NCI-H345 (cell line): ENCODE measurements at places on chromosomes 1 and 21.
A peak's percentile ranks its signal among the peaks of the same experiment; 100 is the strongest.

- peak; percentile 28 for DNase-seq
Observed at GRCh38 chr1:7256526-7256925, 471.3 kb downstream of the CAMTA1 start.

DNA sequence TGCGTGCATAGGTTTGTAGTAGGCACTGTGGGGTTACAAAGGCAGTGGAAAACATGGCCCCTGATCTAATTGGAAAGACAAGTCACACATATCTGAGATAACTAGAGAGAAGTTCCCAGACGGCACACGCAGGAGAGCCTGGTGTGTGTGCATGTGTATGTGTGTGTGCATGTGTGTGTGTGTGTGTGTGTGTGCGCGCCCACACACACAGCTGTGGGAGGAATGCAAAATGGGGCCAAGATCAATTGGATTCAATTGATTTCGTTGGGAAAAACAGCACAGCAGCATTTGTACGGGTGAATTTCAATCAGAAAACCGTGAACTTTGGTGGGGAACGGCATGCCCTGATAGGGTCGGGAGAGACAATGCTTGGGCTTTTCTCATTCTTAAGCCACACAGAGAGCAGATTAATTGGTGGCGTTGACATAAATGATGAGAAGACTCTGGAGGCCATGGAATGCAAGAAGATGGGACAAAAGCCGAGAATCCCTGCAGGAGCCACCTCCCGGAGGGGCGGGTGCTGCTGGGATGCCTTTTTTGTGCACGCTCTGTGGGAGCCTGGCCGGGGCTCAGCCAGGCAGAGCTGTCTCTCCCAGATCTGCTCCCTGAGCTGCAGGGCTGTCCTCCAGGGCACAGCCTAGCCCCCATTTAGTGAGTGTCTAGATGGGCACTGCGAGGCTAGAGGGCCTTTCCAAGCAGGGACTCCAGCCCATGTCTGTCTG lies 322.0 kb downstream of the CAMTA1 start:
- no peak for DNase-seq

GRCh38 chr21:42781150-42781970 lies 98.0 kb downstream of the WDR4 start:
- DNase-seq: peak; percentile 58

GRCh38 chr1:109111386-109112055 lies 2.4 kb upstream of the ELAPOR1 start:
- DNase-seq: no peak

- peak; percentile 62 for DNase-seq
Observed at GRCh38 chr1:46284597-46285564, 18.5 kb downstream of the LRRC41 start.

- DNase-seq: no peak
Observed at GRCh38 chr1:241944300-241944699, 13.3 kb upstream of the BECN2 start.

- no peak for DNase-seq
Observed at GRCh38 chr1:86183810-86184209, 27.2 kb upstream of the COL24A1 start.

DNA sequence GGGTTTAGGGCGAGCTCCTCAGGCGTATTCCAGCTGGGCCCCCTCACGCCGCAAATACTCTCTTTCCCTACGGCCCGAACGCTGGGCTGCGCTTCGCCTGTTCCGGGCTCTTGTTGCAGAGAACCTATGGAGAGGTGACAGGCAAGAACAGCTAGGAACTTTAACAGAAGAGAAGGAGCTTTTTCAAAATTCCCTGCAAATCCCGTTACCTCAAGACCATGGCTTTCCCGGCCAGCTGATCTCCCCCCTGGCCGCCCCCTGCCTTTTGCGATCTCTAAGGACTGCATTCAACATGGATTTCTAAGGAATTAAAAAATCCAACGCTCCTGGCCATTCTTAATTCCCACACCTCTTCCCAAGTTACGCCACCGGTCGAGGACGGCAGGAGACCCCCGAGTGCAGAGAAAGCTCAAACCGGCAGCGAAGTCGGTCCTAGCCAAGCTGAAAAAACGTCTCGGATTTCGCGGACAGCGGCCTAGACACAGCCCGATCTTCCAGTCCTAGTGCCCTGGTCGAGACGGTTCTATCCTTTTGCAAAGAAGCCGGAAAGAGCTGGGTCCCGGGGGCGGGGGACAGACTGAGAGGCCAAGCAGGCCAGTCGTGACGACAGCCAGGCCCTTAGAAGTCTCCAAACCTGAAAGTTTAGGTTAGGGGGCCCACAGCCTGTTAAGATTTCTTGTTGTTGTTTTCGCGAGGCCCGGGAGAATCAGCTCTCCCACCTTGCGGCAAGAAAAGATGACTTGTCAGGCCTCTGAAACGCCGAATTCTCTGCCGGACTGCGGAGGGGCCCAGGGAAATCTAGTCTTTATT lies 1.1 kb upstream of the TBX15 start:
- DNase-seq: no peak

DNA sequence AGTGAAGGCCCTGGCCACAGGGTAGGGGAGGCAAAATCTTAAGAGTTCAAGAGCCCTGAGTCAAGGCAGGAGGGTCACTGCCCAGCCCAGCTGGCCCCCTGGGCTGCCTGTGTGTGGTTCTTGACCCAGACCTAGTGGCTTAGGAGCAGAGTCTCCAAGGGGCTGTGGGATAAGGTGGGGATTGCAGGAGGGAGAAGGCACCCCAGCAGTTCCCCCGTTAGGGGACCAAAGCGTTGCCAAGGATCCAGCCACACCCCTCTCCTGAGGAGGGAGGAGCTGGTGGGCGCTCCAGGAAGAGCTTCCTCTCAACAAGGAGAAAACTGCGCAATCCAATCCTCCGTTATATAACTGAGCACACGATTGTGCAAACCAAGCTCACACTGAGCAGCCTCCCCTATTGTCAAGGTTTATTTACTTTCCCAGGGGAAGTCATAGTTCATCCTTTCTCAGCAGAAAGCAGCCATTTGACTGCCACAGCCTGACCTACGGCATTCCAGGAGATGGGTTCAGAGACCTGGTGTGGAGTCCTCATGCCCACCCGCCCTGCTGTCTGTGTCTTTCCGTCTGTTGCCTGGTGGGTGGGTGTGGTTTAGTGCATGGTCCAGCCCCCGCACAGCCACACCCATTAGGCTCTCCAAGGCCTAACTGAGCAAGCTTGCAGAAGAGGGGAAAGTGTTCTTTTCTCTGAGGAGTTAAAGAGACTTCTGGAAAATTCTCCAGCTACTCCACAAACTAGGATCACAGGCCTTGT lies 3.5 kb downstream of the EPHX1 start:
- DNase-seq: peak; percentile 74

GRCh38 chr1:230696722-230697437 lies 17.0 kb downstream of the AGT start:
- no peak for DNase-seq

- DNase-seq: no peak
Observed at GRCh38 chr21:33964706-33965325, 49.2 kb upstream of the ATP5PO start.

DNA sequence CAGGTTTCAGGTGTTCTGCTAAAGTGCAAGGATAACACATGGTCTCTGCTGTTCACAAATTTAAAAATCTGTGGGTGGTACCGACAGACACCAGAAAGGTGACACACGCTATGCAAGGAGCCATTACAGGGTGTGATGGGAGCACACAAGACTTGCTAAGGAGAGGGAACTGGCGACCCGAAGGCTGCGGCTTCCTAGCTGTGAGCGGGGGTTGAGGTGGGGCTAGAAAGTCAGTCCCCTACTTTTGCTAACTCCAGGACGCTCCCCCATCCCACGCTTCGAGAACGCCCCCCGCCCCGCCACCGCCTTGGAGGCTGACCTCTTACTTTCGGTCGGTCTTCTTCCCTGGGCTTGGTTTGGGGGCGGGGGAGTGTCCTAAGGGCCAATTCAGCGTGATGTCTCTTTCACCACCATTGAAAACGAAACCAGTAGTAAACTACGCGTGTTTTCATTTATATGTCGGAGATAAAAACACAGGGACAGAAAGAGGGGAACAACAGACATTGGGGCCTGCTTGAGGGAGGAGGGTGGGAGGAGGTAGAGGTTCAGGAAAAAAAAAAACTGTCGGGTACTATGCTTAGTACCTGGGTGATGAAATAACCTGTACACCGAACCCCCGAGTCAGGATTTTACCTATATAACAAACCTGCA lies 1.1 kb downstream of the CKS1B start:
- DNase-seq: peak; percentile 57

DNA sequence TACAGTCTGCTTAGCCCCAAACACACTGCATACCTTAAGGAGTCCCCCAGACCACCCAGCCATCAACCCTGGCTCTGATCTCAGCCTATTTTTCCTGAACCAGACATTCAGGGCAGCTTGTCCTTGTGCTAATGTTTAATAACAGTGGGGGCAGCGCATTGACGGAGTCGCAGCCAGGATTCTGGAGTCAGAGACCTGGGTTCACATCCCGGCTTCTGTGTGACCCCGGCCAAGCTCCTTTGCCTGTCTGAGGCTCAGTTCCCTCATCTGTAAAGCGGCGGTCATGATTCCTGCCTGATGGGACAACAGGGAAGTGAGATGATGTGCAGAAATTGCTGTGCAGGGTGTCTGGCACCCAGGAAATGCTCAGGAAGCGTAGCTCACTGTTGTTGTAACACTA lies 63.1 kb downstream of the MATN1 start:
- DNase-seq: no peak

GRCh38 chr1:11147197-11147770 lies 41.9 kb upstream of the ANGPTL7 start:
- no peak for DNase-seq

- no peak for DNase-seq
Observed at GRCh38 chr1:167465018-167465417, 53.3 kb downstream of the CD247 start.

DNA sequence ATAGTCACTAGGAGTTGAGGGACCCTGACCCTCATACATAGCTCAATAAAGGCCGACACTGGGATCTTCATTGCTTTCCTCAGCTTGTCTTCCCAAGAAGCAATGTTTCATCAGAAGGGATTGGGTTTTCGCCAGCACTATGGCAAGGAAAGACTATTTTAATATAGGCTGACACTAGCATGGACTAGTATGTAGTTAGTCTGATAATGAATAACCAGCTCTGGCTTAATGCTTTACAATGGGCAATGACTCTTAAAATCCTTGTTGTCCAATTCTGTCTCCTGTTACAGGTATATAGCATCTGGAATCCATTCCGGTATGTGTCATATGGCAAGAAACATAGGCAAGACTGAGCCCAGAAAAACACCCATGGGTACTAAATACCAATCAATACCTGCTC lies 15.3 kb upstream of the SYT2 start:
- DNase-seq: no peak

- no peak for DNase-seq
Observed at GRCh38 chr1:245962453-245962852, 544.6 kb downstream of the SMYD3 start.

DNA sequence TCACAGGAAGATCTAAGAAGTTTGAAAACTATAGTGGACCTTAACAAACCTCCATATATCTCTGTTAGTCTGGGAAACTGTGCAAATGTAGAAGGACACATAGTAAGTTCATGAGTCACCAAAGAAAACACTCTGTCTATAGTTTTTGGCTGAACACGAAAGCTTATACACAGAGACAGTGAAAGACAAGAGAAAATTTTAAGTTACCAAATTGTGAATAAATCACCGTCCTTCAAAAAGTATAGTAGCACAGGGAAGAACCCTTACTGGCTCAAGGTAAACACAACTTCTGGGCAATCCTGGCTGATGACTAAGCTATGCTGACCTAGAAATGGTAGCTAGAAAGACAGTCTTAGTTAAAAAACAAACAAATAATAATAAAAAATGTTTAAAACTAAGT lies 1057.9 kb downstream of the AMY1C start:
- no peak for DNase-seq

GRCh38 chr1:53754484-53755312 lies 15.7 kb upstream of the GLIS1 start:
- peak; percentile 25 for DNase-seq

GRCh38 chr1:41255978-41256377 lies 13.9 kb upstream of the SCMH1 start:
- no peak for DNase-seq

- DNase-seq: no peak
Observed at GRCh38 chr1:74053407-74053806, 144.6 kb downstream of the LRRIQ3 start.

DNA sequence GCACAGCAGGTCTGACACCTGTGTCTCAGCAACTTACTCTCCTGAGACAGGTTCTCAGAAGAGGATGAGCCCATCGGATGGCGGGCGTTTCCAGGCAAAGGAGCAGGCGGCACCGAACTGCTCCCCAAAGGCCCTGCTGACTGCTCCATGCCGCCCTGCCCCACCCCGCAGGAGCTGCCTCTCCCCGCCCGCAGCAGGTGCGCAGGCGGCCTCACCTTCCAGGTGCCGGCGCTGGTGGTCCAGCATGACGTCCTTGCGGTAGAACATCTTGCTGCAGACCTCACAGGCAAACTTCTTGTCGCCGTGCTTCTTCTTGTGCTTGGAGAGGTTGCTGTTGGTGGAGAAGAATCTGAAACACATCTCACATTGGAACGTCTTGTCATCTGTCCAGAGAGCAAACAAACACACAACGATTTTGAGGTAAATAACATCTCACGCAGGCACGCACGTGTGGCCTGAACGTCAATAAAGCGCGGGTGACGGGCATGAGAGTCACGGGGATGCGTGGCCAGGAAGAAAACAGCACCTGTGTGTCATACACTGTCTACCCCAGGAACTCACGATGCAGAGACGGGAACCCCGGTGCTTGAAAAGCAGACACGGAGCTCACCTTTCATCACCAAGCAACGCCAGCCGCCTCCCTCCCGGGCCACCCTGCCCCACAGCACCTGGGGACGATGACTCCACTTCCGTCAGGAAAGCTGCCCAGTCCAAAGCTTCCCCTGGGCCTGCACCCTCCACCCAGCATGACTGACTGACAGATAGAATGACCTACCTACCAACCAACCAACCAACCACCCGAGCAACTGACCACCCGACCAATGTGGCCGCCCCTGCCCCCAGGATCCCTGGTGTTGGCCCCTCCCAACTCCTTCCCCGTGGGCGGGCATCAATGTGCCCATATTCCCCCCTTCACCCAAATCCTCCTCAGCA lies 50.9 kb downstream of the PRDM15 start:
- DNase-seq: no peak

DNA sequence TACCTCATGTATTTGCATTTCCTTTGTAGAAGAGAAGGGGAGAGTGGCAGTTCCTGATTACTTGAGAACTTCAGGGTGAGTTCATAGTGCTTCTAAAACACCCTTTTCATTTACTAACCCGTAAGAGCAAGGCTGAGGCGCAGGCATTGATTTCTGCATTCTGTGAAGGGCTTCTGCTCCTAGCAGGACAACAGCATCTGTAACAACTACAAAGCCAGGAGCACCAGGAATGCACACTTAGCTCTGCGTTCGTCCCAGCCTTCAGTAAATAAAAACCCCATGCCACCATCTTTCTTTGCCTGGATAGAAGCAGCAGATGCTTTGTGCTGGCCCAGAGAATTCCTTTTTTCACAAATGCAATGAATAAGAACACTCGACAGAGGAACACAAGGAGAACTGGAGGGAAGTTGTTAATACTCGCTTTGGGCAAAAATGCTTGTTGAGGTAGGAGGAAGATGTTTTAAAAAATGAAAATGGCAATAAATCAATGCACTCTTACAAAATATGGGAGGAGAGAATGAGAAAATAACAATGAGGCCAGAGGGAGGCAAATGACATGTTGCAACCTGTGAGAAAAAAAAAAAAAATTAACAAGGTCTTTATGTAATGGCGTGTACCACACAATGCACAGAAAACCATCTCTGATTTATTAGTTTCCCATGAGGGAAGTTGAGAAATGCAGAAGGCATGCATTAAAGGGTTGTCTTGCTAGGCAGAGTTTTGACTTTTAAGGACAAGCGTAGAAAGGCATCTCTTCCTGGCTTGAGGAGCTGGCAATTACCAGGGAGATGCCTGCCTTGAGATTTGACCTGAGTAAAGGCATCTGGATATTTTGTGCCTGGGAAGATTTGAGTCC lies 418.8 kb downstream of the DISC1 start:
- DNase-seq: peak; percentile 74

- DNase-seq: no peak
Observed at GRCh38 chr1:166884040-166884642, 8.1 kb upstream of the TADA1 start.
